Body of pancreas (tissue), 4 donors: ENCODE measurements at places on chromosomes 5 and 9.

DNA sequence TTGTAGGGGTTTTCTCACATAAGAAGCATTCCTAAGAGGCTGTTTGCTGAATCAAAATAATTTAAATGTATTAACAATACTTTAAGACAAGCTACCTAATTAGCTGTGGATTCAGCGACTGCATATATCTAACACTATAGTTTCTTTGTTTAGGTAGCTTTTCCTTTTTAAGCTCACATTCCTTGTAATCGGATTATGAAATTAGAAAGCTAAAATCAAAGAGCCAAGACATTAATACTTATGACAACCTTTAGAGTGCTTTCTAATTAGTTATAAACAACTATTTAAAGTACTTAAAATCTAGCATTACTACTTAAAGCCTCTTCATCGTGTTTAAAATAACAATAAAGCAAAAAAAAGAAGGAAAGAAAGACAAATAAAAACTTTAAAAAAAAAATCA is 137.3 kb upstream of the RETREG1 start:
- DNase-seq: no peak
- H3K36me3 ChIP-seq: no peaks in the 10 kb centered on the region
- H3K4me1 ChIP-seq: no peaks in the 10 kb centered on the region
- no peaks in the 10 kb centered on the region for H3K27me3 ChIP-seq
- H3K27ac ChIP-seq: no peak overlapping the region

- H3K4me1 ChIP-seq: peaks cover 31% of the 10 kb centered on the region
- H3K36me3 ChIP-seq: no peaks in the 10 kb centered on the region
- H3K4me3 ChIP-seq: no peak overlapping the region
- no peaks in the 10 kb centered on the region for H3K27me3 ChIP-seq
Measured at GRCh38 chr9:136346157-136346481, 17.4 kb downstream of the DNLZ start.

- DNase-seq: no peak
- H3K4me1 ChIP-seq: no peaks in the 10 kb centered on the region
- H3K4me3 ChIP-seq: no peak overlapping the region
- no peak overlapping the region for H3K27ac ChIP-seq
- no peaks in the 10 kb centered on the region for H3K36me3 ChIP-seq
- H3K27me3 ChIP-seq: no peaks in the 10 kb centered on the region
Measured at GRCh38 chr5:142317173-142317572, 7.6 kb downstream of the SPRY4 start.

DNA sequence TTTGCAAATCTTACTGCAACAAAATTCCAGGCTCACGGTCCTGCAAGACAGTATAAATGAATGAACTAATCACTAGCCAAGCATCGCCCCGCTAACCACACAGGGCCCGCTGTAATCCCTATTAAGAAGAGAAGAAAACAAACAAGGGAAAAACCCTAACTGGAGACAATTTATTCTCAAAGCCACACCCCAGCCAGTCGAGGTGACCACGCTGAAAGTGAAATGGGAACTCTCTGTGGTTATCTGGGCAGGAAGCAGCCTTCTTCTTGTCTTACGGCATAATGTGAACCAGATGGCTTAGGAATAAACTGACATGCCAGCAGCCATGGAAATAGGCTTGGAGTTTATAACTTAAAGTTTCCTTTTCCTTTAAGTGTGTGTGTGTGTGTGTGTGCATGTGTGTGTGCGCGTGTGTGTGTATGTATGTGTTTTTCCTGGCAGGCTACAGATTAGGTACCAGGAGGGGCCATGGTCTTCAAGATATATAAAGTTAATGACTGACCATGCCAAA is 120.2 kb downstream of the SEMA6A start:
- H3K4me1 ChIP-seq: peaks cover 14% of the 10 kb centered on the region
- H3K27me3 ChIP-seq: no peaks in the 10 kb centered on the region
- H3K27ac ChIP-seq: no peak overlapping the region
- no peaks in the 10 kb centered on the region for H3K36me3 ChIP-seq

DNA sequence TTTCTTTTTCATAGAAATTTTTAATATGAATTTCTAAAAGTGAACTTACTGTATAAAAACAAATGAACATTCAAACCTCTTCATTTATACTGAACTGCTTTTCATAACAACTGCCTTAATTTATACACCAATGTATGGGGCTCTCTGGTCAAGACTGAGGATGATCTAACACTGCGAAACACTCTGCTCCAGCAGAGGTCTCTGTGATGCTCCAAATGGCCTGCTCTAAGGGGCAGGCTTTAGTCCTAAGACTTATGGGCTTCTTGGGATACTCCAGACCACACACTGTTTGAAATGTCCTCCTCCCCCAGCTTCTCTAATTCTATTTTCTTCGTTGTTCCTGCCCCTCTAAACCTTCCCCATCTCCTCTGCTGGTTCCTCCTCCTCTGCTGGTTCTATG is 58.5 kb downstream of the LIFR start:
- H3K27ac ChIP-seq: no peak overlapping the region
- DNase-seq: peak; percentile 11
- H3K4me1 ChIP-seq: no peaks in the 10 kb centered on the region
- no peaks in the 10 kb centered on the region for H3K27me3 ChIP-seq
- peaks cover 5% of the 10 kb centered on the region for H3K36me3 ChIP-seq

DNA sequence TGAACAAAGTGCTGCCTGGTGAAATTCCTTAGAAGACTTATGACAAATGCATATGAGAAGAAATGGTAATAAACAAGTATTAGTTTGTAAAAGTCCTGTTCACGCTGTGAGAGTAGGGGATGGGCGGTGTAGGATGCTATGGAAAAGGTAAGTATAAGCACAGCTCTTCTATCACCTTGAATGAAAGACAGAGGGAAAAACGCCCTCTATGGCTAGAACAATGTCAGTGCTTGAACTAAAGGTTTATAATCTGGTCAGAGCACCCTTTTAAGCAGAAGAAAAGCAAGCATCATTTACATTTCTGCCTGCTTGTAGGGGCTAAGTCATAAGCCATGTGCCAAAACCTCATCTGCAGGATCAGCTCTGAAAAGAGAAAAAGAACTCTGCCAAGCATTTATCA is 115.2 kb downstream of the LHFPL2 start:
- H3K27ac ChIP-seq: no peak overlapping the region
- no peaks in the 10 kb centered on the region for H3K36me3 ChIP-seq

GRCh38 chr9:79581794-79582193 is 10.0 kb downstream of the TLE4 start:
- H3K36me3 ChIP-seq: no peaks in the 10 kb centered on the region
- H3K27ac ChIP-seq: no peak overlapping the region
- no peak for DNase-seq
- H3K4me1 ChIP-seq: peaks cover 44% of the 10 kb centered on the region
- no peaks in the 10 kb centered on the region for H3K27me3 ChIP-seq

DNA sequence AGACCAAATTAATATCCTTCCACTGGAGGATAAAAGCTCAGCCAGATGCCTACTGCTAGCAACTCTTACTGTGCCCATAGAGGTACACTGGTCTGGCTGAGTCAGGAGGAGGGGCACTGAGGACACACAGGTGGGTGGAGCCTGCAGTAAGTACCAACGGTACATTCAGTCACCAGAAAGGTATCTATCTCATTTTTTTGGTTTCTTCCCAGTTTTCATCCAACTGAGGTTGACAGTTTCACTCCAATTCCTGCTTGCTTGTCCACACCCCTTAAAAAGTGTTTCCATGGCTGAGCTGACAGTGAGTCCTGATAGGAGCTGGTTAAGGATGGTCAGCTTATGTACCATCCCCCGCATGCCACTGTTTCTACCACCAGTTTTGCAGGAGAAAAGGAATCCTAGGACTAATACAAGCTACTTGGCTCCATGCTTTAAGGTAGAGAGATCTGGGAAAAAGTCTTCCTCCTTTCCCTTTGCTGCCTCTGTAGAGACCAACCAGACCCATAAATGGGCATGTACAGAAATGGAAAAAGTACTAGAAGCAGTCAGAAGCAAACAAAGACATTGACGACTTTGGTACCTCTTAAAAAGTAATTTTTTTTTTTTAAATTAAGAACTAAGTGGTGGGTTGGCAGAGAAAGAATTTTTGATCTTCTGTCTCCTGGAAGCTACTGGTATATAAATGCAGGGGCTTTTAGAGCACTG is 3.2 kb downstream of the ELL2 start:
- peaks cover 55% of the 10 kb centered on the region for H3K4me1 ChIP-seq
- no peak overlapping the region for H3K4me3 ChIP-seq
- H3K27ac ChIP-seq: peak overlapping the region; percentile 100

DNA sequence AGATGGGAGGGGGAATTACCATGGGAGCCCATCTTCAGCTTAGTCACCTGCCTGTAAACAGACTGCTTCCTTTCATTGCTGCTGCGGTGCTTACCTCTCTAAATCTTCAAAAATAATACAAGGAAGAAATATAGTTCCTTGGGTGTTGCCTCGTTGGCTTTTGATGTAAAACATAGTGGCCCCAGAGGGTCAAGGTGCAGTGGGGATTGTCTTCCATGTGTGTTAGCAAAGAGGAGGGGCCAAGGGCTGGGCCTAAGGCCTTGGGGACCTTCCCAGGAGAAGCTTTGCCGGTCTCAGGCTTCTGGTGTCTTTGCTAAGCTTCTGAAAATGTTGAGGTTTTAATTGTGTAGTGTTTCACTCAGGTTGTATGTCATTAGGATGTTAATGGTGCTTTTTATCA is 90.0 kb downstream of the PDE8B start:
- H3K36me3 ChIP-seq: no peaks in the 10 kb centered on the region
- H3K4me3 ChIP-seq: no peak overlapping the region
- no peaks in the 10 kb centered on the region for H3K4me1 ChIP-seq
- DNase-seq: no peak
- no peaks in the 10 kb centered on the region for H3K27me3 ChIP-seq

- DNase-seq: peak; percentile 19
- peak overlapping the region; percentile 68 for H3K27ac ChIP-seq
- no peaks in the 10 kb centered on the region for H3K36me3 ChIP-seq
- H3K27me3 ChIP-seq: no peaks in the 10 kb centered on the region
- peak overlapping the region; percentile 70 for H3K4me3 ChIP-seq
Measured at GRCh38 chr5:147234239-147234824, 494 bp upstream of the STK32A start.

- H3K4me1 ChIP-seq: peaks cover 26% of the 10 kb centered on the region
- H3K27ac ChIP-seq: peak overlapping the region; percentile 32
- no peaks in the 10 kb centered on the region for H3K27me3 ChIP-seq
- DNase-seq: peak; percentile 66
- no peak overlapping the region for H3K4me3 ChIP-seq
Measured at GRCh38 chr5:172437445-172438318, 16.6 kb downstream of the SH3PXD2B start.

- no peak overlapping the region for H3K27ac ChIP-seq
- DNase-seq: no peak
- H3K27me3 ChIP-seq: no peaks in the 10 kb centered on the region
- H3K36me3 ChIP-seq: no peaks in the 10 kb centered on the region
Measured at GRCh38 chr9:130234340-130235260, 31.0 kb upstream of the HMCN2 start.

GRCh38 chr9:3768286-3768685 is 242.5 kb upstream of the RFX3 start:
- H3K4me1 ChIP-seq: no peaks in the 10 kb centered on the region
- no peaks in the 10 kb centered on the region for H3K27me3 ChIP-seq
- no peak overlapping the region for H3K27ac ChIP-seq
- H3K36me3 ChIP-seq: no peaks in the 10 kb centered on the region
- no peak overlapping the region for H3K4me3 ChIP-seq
- no peak for DNase-seq

DNA sequence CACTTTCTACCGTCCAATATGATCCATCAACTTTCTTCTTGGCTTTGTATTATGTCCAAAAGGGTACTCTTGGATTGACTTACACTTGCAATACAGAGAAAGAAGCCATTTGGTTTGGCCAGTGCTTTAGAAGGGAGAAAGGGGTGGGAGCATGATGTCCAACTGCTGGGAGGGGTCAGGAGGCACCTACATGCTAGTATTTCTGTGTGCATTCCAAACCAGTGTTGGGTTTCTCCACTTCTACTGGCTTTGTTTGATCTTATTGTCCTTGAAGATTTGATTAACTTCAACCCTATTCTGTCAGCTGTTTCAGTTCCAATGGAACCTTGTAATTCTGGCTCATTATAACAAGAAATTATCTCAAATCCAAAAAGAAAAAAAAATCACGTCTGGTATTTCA is 27.6 kb downstream of the CYSTM1 start:
- peaks cover 63% of the 10 kb centered on the region for H3K4me1 ChIP-seq
- H3K27me3 ChIP-seq: no peaks in the 10 kb centered on the region
- peak; percentile 62 for DNase-seq
- peak overlapping the region; percentile 32 for H3K27ac ChIP-seq

- no peaks in the 10 kb centered on the region for H3K36me3 ChIP-seq
- no peaks in the 10 kb centered on the region for H3K27me3 ChIP-seq
- no peak for DNase-seq
- H3K4me3 ChIP-seq: no peak overlapping the region
Measured at GRCh38 chr5:172445866-172446265, 8.5 kb downstream of the SH3PXD2B start.

DNA sequence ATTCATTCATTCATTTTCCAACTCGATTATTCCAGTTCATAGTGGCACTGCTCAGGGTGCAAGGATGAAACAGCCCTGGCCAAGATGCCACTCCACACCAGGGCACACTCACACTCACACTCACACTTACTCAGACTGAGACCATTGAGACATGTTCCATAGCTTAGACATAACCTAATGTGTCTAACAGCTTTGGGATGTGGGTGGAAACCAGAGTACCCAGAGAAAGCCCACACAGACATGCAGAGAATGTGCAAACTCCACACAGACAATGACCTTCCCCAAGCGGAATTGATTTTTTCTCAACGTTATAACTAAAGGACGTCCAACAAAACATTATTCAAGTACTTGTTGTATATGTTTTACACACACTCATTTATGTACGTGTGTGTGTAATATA is 1363.5 kb downstream of the EFNA5 start:
- H3K27me3 ChIP-seq: no peaks in the 10 kb centered on the region
- H3K27ac ChIP-seq: no peak overlapping the region
- H3K4me1 ChIP-seq: no peaks in the 10 kb centered on the region
- DNase-seq: no peak
- no peaks in the 10 kb centered on the region for H3K36me3 ChIP-seq

- no peak overlapping the region for H3K4me3 ChIP-seq
- H3K27ac ChIP-seq: no peak overlapping the region
- H3K4me1 ChIP-seq: peaks cover 63% of the 10 kb centered on the region
- no peak for DNase-seq
- no peaks in the 10 kb centered on the region for H3K27me3 ChIP-seq
Measured at GRCh38 chr9:112546149-112547012, 59.8 kb downstream of the KIAA1958 start.

- no peak overlapping the region for H3K4me3 ChIP-seq
- DNase-seq: no peak
- H3K27me3 ChIP-seq: no peaks in the 10 kb centered on the region
- no peak overlapping the region for H3K27ac ChIP-seq
Measured at GRCh38 chr5:96911139-96911538, 24.7 kb upstream of the LNPEP start.

GRCh38 chr5:78050888-78051287 is 243.6 kb downstream of the AP3B1 start:
- no peak overlapping the region for H3K27ac ChIP-seq
- no peak for DNase-seq
- H3K36me3 ChIP-seq: no peaks in the 10 kb centered on the region
- H3K4me3 ChIP-seq: no peak overlapping the region
